Upper lobe of right lung (tissue), 1 donor: ENCODE measurements at places on chromosomes 6 and 20.

- no peak for DNase-seq
Measured at GRCh38 chr6:145022199-145022796, 713.0 kb downstream of the EPM2A start.

- no peak for DNase-seq
Measured at GRCh38 chr20:51811042-51811355, 8.7 kb upstream of the SALL4 start.

DNA sequence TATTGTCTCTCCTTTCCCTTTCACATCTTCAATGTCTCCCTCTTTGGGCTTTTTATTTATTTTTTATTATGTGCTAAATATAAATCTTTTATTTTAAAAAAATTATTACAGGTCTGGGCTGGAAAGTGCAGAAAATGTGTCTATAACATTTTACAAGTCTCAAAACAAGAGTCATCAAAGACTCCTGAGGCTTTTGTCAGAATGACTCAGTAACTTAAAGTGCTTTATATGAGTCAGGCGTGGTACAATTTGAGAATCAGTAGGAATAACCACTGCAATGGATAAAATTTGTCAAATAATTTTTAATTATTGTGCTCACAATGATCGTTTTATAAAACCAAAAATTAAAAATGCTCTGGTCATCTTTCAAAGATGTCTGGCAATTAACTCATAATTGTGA is 193.9 kb downstream of the MMUT start:
- no peak for DNase-seq

- no peak for DNase-seq
Measured at GRCh38 chr20:24493181-24493580, 23.8 kb downstream of the SYNDIG1 start.

DNA sequence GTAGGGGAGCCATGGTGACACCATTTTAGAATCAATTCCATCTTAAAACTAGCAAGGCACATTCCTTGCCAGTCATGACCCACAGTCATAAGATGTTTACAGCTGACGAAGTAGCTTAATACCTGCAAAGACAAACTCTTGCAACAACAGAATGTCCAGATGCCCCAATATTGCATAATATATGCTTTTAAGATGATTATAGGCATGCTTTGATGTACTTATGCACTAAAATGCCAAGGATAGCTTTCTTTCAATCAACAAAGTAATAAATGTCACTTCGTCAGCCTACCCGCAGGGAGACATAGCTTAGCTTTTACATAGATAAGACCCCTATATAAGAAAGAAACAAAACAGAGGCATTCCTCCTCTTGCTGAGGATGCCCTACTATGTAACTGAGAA is 26.7 kb downstream of the ACSS1 start:
- DNase-seq = no peak

DNA sequence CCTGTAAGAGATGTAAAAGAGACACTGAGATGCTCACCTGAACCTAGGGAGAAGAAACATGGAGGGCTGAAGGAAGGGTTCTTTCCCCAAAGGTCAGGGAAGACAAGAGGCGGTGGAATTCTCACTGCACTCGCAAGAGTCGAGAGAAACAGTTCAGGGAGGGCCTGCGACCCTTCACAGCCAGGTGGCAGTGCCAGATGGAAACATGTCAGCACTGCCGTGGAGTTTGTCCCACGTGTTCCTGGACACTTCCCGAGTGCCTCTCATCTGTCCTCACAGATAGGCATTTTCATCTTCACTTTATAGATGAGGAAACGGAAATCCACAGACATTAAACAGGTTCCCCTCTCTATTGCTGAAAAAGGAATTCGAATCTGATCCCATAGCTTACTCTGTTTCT is 70.4 kb upstream of the SYNJ2 start:
- no peak for DNase-seq

GRCh38 chr6:87907521-87907920 is 140.1 kb upstream of the SPACA1 start:
- DNase-seq = no peak

DNA sequence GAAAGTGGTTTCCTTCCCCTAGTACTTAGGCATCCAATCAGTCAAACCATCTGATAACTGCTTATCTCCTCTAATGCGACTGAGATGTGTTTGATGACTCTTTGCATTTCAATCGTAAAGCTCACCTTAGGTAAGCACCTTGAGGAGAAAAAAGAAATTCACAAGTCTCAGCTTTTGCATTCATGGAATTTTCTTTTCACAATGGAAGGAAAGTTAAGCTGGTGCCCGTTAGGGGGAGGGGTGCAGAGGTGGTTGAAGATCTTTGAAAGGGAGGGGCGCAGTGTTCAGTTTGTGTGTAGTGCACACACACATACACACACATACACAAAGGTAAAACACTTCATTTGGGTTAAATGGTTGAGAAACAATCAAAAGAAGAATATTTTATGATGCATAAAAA is 87.1 kb upstream of the SALL4 start:
- DNase-seq = no peak

DNA sequence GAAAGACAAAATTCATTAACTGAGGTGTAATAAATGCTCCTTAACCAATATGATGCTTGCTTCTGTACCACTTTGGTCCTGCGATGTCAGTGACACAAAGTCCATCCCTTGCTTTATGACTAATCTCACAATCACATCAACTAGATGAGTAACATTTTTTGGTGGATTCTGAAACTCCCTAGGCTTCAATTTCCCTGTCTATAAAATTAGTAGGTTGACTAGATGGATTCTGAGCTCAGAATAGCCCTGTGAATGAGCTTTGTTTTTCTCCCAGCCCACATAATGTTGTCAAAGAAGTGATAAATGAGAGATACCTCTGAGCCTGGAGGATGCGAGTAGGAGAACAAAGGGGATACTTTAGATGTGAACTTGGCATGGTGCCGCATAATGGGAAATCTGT is 9.1 kb downstream of the TXLNB start:
- DNase-seq = no peak

- DNase-seq = no peak
Measured at GRCh38 chr6:124869416-124869815, 92.8 kb upstream of the RNF217 start.

- DNase-seq = peak; percentile 40
Measured at GRCh38 chr6:169912266-169913095, 161.1 kb downstream of the ERMARD start.

- no peak for DNase-seq
Measured at GRCh38 chr6:115891111-115891669, 169.5 kb downstream of the FRK start.

DNA sequence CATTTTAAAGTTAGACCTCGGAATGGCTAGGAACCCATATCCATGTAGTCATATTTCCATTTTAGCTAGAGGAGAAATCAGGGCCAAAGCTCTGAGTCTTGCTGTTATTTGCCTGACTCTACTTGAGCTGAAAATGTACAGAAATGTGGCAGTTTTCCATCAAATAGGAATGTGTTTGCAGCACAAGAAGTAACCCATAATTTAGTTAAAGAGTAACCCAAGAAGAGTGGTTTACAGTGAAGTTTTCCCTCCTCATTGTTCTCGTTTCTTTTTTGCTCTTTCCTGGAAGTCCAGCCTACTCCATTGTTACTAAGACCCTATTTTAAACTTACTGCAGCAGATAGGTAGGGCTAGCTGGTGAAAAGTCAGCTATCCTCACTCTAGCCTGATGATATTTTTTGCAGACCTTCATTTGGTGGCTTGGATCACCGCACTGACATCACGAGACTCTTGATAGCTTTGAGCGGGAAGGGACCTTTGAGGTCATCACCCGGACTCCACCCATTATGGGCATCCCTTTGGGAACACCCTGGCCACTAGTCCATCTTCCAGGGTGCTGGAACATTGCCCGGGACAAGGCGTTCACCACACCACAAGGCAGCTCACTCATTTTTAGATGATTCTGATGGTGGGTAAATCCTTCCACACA is 28.0 kb upstream of the ADGRF5 start:
- DNase-seq = peak; percentile 82

- no peak for DNase-seq
Measured at GRCh38 chr6:73104921-73105320, 120.4 kb downstream of the KHDC1L start.
